Left colon (tissue), 2 donors: ENCODE measurements at places on chromosomes 7 and 10. TPM values are rescaled to one million over a fixed set of nuclear protein-coding genes. Genes with fewer than 3 reads are reported as not detected.

DNA sequence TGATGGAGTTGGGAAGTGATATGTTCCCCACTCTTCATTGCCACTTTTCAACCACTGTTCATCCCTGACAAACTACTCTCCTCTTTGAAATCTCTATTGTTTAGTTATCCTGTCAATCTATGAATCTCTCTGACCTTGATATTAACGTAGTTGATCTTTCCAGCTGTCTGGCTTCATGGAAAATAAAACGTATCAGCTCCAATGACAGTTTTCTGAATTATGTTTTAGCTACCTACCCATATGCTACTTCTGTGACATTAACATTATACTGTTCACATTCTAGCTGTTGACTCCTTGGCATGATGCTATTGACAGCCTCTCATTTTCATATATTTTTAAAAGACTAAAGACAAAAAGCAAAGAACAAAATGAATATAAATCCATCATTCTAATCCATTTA, 53.3 kb downstream of the PCLO start:
- no peak for DNase-seq

DNA sequence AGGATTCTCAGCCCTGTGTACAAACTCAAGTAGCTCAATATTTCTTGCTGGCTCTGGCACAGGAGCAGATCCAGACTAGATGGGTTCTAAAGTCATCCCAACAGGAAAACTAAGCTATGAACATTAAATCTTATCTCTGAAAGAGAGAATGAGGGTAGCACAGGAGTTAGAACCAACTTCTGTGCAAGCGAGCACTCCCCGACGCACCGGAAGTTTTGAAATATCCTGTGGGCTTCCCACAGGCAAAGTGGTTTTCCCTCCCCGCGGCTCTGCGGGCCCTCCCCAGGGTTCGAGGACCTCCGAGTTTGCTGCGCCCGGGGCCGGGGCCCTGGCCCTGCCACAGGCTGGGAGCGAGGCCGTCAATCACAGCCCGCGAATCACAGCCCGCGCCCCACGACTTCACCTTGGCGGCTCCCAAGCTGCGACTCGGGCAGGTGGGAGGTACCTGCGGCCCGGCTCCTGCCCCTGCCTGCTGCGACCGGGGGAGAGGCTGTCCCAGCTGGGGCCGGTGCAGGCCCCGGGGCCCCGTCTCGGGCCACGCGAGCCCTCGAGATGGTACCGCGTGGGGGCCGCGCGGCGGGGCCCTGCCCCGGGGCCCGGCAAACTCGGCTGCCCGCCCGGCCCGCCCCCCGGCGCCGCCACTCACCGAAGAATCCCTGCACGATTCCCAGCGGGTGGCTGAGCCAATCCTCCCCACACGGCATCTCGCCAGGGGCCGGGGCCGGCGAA, 598 bp downstream of the MCMBP start:
- DNase-seq, result peak; percentile 60

- DNase-seq, result no peak
Observed at GRCh38 chr7:92699560-92699959, 109.4 kb upstream of the FAM133B start.

DNA sequence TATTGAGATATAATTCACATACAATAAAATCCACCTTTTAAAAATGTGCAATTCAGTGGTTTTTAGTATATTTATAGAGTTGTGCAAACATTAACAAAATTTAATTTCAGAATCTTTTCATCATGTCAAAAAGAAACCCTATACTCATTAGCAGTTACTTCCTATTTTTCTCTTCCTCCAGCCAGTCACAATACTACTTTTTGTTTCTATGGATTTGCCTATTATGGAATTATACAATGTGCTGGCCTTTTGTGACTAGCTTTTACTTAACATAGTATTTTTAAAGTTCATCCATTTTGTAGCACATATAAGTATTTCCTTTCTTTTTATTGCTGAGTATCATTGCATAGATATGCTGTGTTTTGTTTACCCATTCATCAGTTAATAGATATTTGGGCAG, 199.9 kb upstream of the IMMP2L start:
- DNase-seq, result no peak

Gene CRYGN
- total RNA-seq, result 0.15 TPM

DNA sequence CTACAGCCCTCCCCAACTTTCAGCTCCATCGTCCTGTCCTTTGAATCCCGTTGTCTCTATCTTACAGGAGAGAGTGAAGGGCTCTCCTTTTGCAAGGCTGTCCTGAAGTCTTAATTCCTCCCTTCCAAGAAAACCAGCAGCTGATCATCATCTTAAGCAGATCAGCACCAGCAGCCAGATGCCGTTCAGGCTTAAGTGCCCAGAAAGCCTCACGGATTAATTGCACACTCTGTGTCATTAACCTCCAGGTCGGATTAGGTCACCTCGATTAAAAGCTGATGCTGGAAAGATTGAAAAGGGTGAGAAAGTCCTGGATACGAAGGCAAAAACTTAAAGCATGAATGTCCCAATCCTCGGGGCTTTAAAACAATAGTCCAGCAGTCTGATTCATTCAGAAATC, 24.8 kb upstream of the ADARB2 start:
- no peak for DNase-seq

DNA sequence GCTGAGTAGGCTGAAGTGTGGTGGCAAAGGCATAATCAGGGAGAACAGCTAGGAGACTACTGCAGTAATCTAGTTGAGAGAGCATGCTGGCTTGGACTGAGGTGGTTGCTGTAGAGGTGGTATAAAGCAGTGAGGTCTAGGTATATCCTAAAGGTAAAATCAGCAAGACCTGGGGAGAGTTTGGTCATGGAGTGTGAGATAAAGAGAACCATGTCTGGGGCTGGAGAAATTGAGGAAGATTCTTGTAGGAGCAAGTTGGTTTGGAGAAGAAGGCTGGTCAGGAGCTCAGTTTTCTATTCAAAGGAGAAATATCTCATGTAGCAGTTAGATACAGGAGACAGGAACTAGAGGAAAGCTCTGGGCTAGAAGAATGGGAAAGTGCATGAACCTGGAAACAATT, 32.9 kb upstream of the ST7 start:
- no peak for DNase-seq

- DNase-seq, result no peak
Observed at GRCh38 chr10:117801691-117802090, 245.1 kb downstream of the RAB11FIP2 start.

- no peak for DNase-seq
Observed at GRCh38 chr7:112162142-112162766, 43.9 kb downstream of the DOCK4 start.

DNA sequence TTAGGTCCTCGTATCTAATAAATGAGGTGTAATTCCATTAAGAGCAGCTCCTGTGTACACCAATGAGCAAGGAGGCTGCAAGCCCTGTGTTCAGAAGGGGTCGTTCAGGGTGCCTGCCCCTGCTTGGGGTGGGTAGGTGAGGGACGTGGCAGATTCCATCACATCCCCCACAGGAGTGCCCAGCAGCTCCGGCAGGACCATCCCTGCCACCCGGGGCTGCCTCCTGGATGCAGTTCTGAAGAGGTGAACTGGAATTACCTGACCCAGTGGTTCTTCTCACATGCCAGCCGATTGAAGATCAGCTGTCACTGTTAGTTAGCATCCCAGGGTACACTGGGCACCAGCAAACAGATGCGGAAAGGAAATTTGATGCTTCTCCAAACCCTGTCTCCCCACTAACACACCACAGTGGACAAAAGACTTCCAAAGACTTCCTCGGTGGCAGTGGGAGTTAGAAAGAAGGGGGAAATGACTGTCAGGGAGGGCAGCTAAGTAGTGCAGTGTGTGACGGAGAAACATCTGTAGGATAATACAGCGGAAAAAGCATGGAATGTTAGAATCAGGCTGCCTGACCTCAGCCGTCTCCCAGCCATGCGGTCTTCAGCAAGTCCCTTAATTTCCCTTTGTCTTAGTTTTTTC, 313.6 kb upstream of the ZMIZ1 start:
- DNase-seq, result no peak

GRCh38 chr7:133491201-133491691, 238.4 kb downstream of the EXOC4 start:
- no peak for DNase-seq
